ENCODE measurements at places on chromosomes 16 and 17.

DNA sequence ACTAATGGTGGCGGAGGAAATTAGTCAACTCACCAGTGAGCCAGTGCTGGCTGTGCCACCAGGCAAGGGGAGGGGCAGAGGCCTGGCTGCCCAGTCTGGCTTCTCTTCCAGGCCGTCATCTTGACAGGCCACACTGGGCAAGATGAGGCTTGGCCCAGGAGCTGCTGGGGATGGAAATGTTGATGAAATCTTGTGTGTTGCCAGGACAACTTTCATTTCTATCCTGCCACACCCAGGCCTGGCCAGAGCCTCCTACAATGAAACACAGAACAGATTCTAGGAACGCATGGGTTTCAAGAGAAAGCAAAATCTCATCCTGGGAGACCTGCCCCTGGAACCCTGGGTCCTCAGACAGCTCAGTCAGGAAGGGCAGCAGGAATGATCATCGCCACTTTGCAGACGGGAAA, 9.3 kb downstream of the HEXIM2 start:
- DNase-seq: no peak

GRCh38 chr16:57897996-57898395, 72.9 kb downstream of the CNGB1 start:
- no peak for DNase-seq

DNA sequence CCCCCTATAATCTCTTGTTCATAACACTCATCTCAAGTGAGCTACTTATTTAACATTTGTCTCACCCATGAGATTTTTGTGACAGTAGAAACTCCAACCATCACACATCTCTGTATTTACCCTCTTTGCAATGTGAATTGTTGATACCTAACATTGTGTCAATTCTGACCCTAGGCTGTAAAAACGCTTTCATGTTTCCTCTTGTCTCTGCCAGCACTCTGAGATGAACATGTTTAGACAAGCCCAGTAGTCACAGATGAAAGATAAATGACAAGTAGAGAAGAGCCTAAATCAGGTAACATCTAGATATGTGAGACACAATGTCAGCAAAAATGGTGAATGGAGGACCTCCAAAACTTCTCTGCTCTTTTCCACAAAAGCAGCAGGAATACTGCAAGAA, 1254.5 kb upstream of the GOT2 start:
- no peak for DNase-seq

- peak; percentile 94 for DNase-seq
These were observed 3.6 kb downstream of the CORO1A start for GRCh38 chr16:30186782-30187555.

GRCh38 chr17:74389084-74389753, 21.9 kb downstream of the GPR142 start:
- DNase-seq: no peak

DNA sequence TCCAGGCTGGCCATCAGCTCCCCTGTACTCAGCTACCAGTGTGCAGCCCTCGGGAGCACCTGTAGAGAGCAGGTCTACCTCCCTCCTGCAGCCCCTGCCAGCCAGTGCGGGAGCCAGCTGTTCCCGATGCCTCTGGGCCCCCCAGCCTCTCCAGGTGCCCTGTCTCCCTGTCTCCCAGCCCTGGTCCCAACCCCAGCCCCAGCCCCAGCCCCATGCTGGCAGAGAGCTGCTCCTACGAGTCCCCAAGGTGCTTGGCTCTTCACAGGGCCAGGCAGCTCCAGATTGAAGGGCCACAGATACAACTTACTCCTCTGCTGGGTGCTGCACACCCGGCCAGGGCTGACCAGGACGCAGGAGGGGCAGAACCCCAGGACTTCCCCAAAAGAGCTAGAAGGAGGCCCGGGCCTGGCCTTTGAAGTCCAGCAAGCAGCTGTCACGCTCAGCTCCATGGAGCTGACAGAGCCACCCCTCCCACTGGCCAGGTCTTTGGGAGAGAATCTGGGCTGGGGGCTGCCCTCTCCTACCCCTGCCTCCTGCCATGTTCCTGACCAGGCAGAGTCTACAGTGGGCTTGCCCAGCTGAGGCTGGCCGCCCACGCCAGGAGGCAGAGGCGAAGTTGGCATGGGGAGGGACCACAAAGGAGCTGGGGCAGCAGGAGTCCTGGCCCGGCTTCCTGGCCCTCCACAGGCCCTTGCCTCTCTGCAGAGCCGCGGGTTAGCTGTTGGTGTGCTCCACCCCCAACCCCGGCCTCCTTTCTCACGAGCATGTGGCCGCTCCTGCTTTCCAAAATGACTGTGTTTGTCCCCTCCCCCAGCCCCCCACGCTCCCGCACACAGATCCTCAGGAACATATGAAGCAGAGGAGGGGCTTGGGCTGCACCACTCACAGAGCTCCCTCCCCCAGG, 9.5 kb upstream of the ADAM11 start:
- no peak for DNase-seq

GRCh38 chr17:64245218-64246145, 17.6 kb downstream of the TEX2 start:
- DNase-seq: no peak

DNA sequence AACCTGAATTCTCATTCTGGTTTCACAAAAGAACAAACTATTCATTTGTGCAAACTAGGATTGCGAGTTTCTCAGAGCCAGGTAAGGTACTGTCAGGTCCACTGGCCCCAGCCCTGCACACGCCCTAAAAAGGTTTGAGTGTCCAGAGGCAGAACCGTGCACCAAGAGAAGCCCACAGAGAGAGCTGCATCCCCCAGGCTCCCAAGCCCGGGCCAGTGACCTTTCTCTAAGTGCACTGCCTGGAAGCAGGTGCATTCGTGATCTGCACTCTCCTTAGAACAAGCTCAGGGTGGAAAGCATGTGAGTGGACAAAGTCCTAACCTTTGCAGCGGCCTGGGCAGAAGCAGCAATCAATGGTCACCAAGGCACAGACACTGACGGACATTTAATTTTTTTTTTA, 26.8 kb downstream of the MEAK7 start:
- no peak for DNase-seq

DNA sequence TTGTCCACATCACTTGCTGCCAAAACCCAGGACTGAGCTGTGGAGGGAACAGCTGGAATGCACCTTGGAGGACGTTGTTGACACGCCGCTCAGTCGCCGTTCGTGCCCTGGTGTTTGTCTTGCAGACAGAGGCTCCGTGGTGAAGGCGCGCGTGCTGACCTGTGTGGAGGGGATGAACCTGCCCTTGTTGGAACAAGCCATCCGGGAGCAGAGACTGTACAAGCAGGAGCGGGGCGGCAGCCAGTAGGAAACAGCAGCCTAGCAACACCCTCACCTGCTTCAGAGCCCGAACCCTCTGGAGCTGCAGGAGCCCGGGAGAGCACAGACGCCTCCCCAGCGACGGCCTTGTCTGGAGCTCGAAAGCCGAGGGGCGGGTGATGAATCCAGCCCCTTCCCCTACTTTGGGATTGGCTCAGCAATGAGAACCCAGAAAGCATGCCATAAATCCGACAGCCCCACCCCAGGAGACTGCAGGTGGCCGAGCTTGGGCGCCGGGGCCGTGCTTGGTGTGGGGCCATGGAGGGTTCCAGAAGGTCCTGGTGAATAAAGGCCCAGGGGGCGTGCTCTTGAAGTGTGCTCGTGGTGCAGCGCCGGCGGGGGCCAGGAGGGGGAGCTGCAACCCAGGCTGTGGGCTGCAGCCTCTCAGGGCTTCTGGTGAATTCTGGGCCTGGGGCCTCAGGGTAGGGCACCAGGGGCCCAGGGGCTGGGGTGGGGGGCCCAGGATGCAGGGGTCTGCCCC, 470 bp upstream of the CDK3 start:
- DNase-seq: peak; percentile 85

GRCh38 chr16:82761858-82762257, 135.1 kb downstream of the CDH13 start:
- DNase-seq: no peak

DNA sequence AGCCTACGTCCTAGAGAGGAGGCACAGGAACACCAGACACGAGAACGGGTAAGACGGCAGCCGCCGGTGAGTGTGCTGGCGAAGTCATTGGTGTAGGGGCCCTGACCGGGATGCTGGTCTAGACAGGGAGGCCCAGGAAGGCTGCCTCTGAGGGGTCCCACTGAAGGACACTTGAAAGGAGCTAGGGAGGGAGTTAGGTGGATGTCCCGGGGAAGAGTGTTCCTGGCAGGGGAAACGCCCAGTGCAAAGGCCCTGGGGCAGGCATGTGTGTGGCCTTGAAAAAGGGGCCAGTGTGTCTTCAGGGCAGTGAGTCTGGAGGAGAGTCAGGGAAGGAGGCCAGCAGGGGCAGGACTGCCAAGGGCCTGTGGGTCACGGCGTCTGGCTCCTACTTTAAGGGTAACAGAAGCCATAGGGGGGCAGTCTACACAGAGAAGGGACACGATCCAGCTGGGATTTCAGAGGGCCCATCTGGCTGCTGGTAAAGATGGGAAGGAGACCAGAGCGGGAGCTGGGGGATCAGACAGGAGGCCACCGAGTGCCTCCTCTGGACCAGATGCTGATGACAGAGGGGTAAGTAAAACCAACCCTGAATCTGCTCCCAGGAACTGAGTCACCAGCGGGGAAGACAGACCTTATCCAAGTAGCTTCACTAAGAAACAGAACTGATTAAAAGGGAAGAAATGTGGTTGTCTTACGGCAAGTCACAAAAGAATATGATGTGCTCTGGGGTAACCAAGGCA, 115.9 kb downstream of the LITAF start:
- no peak for DNase-seq

GRCh38 chr17:40022961-40023541, 7.8 kb downstream of the CSF3 start:
- no peak for DNase-seq

GRCh38 chr17:30165960-30166359, 49.3 kb downstream of the NSRP1 start:
- no peak for DNase-seq

GRCh38 chr16:51151961-51152663, 1.0 kb upstream of the SALL1 start:
- peak; percentile 13 for DNase-seq

GRCh38 chr17:4167786-4168185, 24.8 kb downstream of the CYB5D2 start:
- DNase-seq: no peak

DNA sequence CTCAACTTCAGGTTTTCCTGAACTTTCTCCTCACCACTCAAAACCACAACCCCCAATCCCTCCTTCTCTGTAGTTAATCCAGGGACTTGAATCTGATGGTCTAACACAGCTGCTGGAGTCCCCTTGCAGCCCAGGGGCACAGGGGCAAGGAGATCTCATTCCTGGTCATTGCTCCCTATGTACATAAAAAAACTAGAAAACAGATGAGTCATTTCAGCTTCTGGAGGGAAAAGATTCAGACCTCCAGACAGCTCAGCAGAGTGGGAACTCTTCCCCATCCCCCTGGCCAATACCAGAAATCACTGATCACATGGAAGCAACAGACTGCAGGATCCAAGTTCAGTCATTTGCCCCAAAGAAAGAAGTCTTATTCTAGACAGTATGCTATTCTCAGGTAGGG, 62.1 kb downstream of the DYNLRB2 start:
- DNase-seq: no peak

GRCh38 chr17:27379888-27380533, 76.2 kb upstream of the KSR1 start:
- no peak for DNase-seq

GRCh38 chr17:27568216-27568615, 62.8 kb upstream of the LGALS9 start:
- no peak for DNase-seq

DNA sequence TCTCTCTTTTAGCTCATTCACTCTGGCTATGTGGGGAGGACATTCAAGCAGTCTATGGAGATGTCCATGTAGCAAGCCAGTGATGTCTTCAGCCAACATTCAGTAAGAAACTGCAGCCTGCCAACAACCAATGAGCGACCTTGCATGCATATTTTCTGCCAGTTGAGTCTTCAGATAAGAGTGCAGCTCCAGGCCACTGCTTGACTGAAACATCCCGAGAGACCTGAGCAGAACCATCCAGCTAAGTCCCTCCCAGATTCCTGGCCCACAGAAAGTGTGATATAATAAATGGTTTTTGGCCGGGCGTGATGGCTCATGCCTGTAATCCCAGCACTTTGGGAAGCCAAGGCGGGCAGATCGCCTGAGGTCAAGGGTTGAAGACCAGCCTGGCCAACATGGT, 10.5 kb upstream of the C17orf58 start:
- no peak for DNase-seq

GRCh38 chr17:57939797-57940196, 15.4 kb downstream of the CUEDC1 start:
- DNase-seq: peak; percentile 18

DNA sequence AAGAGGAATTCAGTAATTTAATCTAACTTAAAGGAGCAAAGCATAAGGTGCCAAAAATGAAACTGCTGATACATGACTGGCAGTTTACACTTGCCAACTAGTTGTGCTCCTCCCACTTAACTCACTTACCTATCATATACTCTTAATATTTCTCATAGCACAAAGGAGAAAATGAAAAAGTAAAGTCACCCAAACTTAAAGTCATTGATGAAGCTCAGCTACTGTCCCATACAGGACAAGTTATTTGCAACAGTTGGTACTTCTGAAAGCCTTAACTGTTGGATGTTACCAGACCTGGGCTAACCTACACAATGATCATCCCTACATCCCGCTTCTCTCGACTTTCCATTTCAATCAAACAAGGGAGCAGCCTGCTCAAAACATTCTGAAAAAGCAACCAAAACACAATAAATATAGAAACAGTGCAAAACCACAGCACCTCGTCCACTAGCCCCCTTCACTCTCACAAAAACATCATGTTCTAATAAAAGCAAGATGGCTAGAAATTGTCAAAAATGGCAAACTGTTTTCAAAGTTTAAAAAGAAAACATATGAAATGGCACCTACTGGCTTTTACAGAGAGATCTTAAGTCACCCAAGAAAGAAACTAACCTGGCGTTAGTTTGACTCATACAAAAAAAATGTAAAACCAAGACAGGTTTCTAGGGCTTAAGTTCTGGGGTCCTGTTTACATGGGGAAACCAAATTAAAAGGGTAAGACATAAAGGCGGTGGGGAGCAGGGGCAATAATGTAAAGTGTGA, 868 bp downstream of the MED13 start:
- no peak for DNase-seq

- no peak for DNase-seq
These were observed 58.1 kb downstream of the C16orf78 start for GRCh38 chr16:49431591-49432290.

DNA sequence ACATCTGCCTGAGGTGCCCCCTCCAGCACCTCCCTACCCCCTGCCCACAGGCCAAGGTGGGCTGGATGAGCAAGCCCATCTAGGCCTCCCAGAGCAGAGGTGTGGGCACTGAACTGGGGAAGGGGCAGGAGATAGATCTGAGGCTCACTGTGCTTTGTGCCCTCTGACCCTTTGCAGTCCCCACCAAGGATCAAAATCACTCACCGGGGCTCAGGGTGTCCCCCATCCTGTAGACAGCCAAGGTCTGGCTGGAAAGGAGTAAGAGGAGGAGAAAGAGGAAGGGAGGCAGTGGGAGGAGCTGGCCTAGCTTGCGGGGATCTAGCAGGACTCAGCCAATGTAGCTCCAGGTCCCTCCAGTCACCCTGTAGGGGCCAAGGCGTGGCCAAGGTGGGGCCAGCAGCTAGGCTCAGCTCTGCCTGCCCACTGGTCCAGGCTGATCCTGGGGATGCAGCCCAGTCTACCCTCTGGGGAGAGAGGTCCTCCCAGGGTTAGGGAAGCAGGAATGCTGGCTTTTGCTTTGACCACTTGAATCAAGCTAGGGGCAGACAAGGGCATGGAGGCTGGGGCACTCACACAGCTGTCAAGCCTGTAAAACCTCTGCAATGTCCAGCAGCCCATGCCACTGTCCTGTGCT, 1.8 kb downstream of the SLC12A4 start:
- DNase-seq: no peak

- DNase-seq: no peak
These were observed 28.8 kb downstream of the ORC6 start for GRCh38 chr16:46718214-46718613.

GRCh38 chr16:23504453-23505179, 5.7 kb downstream of the GGA2 start:
- peak; percentile 89 for DNase-seq

GRCh38 chr17:72456075-72456474, 335.3 kb downstream of the SOX9 start:
- no peak for DNase-seq
